ENCODE measurements at places on chromosomes 6 and 20. TPM values are rescaled to one million over a fixed set of nuclear protein-coding genes. Genes with fewer than 3 reads are reported as not detected.

The SALL4 gene
- 0.18 TPM for total RNA-seq

The PRSS16 gene
- total RNA-seq, result 0.09 TPM

The HLA-DOB gene
- total RNA-seq, result 0.09 TPM

The GRM1 gene
- total RNA-seq, result 0.09 TPM
